ENCODE measurements at places on chromosomes 1 and 21.

- DNase-seq, result no peak
Measured at GRCh38 chr1:17565461-17566252, 26.2 kb downstream of the ARHGEF10L start.

DNA sequence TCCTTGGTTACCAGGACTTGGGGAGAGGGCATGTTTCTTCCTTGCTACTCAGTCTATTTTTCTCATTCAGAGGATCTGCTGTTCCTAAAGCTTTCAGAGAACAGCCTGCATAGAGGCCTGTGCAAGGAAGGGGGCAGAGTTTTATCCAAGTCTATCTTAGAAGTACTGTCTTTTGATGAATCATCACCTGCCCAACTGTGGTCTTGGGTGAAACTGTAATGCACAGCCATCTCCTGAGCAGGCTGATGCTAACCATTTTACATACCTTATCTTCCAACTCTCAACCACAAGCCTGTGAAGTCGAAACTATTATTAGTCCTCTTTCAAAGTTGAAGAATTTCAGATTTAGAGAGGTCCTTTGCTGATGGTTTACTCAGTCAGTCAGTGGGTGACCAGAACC, 368.0 kb downstream of the HHAT start:
- no peak for DNase-seq

- DNase-seq, result no peak
Measured at GRCh38 chr1:75174031-75174760, 40.0 kb downstream of the LHX8 start.

- no peak for DNase-seq
Measured at GRCh38 chr1:172380441-172381244, 39.8 kb upstream of the C1orf105 start.

GRCh38 chr1:46643368-46643775, 24.8 kb downstream of the ATPAF1 start:
- no peak for DNase-seq

DNA sequence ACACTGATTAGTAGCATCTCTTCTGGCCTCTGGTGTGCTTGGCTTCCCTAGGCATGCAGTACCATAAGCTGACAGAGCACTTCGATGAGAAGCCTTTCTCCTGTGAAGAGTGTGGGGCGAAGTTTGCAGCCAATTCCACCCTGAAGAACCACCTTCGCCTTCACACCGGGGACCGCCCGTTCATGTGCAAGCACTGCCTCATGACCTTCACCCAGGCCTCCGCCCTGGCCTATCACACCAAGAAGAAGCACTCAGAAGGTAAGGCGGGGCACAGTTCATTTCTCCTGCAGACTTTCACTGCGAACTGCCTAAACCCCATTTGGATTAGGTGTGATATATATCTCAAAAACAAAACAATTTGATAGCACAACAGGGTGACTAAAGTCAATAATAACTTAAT, 50.4 kb upstream of the EPHA8 start:
- no peak for DNase-seq

DNA sequence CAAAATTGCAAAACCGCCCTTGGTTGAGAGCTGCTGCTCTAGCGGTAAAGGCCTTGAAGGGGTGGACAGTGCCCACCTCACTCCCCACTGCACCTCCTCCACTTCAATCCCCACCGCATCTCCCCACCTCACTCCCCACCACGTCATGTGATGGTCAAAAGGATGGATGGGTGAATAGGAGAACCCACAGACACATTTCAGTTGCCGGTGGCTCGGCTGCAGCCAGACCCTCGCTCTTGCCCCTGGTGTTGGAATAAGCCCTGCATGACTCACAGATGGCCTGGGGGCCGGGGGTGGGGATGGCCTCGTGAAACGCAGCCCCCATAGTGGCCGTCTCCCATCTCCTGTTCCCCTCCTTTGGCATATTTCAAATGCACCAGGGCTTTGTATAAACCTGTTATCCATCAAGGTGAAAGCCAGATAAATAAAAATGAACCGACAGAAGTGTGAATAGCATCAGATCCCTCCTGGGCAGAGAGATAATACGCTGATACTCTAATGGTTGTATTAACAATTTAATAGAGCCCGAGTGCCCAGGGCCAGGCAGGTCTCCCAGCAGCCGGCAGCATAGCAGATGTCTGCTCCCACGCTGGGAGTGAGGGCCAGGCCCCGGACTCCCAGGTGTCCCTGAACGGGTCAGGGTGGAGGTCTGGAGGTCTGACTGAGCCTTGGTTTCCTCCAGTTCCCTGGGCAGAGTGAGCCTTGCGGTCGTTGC, 300.3 kb downstream of the NPHP4 start:
- no peak for DNase-seq

DNA sequence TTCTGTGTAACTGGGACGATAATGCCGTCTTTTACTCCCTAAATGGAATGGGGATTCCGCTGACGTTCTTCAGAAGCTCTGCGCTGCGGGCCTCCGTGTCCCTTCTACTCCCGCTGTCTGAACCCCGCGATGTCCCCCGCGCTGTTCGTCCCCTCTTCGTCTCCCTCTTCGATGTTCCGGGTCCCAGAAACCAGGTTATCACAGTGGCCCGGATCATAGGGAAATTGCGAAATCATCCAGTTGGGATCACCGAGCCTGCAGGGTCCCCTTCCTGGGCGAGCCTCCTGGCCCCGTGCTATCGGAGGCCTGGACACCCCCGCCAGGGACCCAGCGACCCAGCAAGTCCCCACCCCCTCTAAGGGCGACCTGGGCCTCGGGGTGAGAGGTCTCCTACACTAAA, 154.2 kb downstream of the PPIAL4G start:
- DNase-seq, result no peak

GRCh38 chr1:157833145-157833544, 8.5 kb downstream of the CD5L start:
- no peak for DNase-seq

- DNase-seq, result no peak
Measured at GRCh38 chr1:42847721-42848460, 1.5 kb downstream of the ZNF691 start.

GRCh38 chr1:115310581-115311473, 27.2 kb downstream of the NGF start:
- DNase-seq, result no peak

GRCh38 chr21:36988536-36988935, 18.0 kb upstream of the RIPPLY3 start:
- DNase-seq, result no peak

DNA sequence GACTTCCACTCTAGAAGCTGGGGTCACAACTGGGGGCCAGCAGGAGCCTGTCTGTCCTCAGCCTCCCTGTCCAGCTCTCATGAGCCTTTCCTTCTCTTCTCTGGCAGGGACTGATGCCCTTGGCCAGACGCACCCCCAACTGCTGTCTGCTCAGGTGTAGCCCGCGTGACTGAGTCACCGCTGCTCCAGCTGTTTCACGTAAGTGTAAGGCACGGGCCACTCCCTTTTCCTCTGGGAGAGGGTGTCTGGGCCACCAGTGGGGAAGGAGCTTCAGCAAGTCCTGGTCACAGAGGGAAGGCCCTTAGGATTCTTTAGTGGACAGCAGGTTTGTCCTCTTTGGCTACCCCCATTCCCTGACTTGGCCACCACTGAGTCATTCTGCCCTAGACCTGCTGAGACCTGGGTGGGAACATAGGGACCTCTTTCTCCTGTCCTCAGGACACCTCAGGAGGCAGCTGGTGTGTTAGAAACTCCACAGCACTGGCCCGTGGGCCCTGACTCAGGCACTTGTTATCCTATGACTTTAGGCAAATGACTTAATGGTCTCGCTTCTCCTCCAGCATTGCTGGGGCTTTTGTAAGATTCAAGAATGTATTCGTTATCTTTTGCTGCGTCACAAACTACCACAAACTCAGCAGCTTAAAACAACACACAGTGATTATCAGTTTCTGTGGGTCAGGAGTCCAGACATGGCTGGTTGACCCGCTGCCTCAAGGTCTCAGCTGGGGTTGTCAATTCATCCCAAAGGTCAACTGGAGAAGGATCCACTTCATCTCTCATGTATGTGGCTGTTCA, 64.8 kb downstream of the FAM163A start:
- no peak for DNase-seq

- DNase-seq, result peak; percentile 94
Measured at GRCh38 chr1:245056913-245057312, 97.9 kb upstream of the KIF26B start.

DNA sequence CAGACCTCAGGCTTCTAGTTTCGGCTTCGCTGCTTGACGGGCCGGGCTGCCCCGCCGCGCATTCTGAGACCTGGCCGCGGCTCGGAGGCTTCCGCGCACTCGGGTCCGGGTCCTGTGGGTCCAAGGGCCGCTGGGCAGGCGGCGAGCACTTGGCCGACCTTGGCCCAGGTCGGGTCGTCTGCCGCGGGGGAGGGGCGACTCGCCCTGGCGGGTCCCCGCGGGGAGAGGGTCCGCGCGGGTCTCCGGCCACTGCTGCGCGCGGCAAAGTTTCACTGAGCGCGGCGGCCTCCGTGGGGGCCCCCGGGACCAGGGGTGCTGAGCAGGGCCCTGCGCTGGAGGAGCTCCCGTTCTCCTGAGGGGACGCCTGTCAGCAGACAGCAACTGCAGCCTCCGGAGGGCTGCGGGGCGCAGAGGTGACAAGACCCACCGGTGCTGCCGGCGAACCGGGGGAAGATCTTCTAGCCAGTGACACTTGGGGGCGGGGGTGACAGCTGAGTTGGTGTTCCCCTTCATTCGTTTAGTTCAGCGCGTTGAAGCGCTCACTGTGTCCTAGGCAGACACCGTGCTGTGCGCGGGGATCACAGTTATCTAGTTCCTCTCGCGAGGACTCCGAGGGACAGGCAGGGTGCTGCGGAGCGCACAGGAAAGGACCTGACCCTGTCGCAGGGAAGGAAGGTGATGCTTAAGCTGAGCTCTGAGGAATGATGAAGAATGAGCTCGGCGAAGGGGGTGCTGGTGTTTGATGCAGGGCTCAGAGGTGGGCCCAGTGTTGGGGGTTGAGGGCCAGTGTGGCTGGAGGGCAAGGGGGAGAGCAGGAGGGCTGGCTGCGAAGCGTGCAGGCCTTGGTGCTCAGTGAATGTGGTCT, 725 bp downstream of the MTFR1L start:
- DNase-seq, result peak; percentile 69

GRCh38 chr1:75092141-75092540, 42.0 kb upstream of the LHX8 start:
- no peak for DNase-seq

DNA sequence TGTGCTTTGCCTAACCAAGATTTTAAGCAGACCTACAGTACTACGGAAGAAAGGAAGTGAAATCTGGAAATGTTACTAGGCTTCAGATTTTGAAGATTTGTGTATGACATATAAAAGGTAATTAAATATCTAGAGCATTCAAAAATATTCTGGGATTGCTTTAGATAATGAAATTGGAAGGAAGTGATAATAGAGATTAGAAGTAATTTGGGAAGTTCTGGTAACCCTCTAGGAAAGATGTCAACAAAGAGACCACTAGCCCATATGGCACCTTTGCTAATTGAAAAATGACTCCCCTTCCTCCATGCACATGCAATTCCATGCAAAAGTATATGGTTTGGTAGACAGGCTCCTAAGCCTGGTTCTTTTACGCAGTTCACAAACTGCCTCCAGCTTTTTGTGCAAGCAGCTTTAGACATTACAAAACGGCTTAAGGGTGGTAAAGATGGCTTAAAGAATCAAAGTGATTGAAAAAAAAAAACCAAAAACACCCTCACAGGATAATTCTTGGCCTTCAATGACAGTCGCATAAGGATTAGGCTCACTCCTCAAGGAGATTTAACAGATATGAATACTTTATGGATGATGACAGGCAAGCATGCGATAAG, 81.8 kb downstream of the LRRC7 start:
- DNase-seq, result no peak
